ENCODE measurements at places on chromosomes 2 and 18.

DNA sequence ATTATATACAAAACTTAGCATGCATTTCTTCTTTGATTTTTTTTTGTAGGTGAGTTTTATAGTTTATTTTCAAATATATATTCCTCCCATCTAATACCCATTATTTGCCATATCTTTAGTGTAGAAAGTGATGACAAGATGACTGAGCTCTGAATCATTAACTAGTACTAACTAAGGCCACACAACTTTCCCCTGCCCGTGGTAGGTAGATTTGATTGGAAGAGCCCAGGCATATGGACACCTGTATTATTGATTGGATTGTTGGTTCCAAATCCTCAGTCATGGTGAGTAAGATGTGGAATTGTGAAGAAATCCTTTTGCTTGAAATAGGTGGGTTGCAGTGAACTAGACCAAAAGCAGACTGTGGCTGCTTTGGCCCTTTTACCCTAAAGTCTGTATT, 54.8 kb downstream of the ABI2 start:
- ATAC-seq, result no peak

DNA sequence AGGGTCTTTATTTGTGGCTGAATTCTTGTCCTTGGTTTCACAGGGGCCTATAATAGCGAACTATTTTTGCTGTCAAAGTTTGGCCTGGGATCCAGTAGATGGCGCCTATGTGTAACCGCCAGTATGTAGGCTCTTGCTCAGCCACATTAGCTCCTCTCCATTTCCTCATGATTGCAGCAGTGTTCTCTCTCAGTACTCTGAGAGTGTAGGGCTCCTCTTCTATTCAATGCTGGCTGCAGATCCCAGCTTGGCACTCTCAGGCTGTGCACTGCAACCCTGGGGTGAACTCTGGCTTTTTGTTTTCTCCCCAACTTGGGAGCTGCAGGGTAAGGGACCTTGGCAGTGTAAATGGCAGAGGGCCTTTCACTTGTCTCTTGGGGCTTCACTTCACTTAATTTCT, 344.6 kb upstream of the CHAC2 start:
- ATAC-seq, result peak; percentile 91

- ATAC-seq, result no peak
Measured at GRCh38 chr18:76395609-76396008, 99.4 kb downstream of the ZNF516 start.

- ATAC-seq, result no peak
Measured at GRCh38 chr2:100236166-100236565, 86.1 kb downstream of the LONRF2 start.

DNA sequence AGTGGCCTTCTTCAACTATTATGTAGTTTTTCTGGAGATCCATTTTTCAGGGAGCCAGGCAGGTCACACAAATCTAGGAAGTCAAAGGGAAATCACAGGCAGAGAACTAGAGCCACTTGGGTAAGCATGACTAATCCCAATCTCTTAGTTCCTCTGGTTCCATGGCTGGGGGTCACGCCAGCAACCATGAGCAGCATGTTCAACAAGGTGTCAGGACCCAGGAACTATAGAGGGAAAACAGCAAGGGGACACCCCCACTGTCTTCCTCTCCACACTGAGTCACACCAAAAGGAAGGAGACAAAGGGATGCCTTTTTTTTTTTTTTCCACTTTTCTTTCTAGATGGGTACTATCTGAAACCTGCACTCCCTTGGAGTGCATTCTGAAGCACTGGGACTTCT, 250.9 kb downstream of the OTX1 start:
- no peak for ATAC-seq

- ATAC-seq, result no peak
Measured at GRCh38 chr2:235860111-235860510, 308.1 kb downstream of the GBX2 start.

DNA sequence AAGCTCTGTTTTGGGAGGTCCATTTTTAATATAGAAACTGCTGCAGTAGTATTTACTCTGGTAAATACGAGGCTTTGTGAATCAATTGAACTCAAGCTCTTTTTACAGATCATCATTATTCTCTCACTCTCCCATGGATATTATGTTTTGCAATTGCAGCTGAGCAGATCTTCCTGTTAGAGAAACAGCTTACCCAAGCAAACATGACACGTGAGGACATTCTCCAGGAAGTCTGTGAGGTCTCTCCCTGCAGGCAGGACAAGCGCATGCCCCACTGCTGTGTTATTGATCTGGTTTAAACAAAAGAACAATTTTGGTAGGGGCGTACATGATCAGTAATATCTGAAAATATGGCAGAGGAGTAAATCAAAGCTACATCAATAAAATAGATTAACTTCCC, 72.1 kb downstream of the COL6A3 start:
- no peak for ATAC-seq

- ATAC-seq, result peak; percentile 53
Measured at GRCh38 chr2:36468463-36469105, 113.0 kb downstream of the CRIM1 start.

DNA sequence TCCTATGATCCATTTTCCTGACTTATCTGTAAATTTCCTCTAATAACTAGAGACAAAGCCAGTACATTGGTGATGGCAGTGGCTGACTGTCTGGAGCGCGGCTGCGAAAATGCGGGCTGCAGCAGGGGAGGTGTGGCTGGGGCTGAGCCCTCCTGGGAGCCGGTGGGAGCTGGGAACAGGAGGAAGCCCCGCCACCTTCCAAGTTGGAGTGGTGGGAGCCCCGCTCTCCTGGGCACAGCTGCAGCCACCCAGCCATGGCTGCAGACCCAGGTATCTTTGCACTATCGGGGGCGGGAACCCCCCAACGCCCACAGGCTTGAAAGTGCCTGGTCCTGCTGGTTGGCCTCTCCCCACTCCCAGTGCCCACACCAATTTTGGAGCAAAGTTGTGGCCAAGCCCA, 633.0 kb upstream of the TMEFF2 start:
- no peak for ATAC-seq

- ATAC-seq, result peak; percentile 80
Measured at GRCh38 chr2:159939946-159940345, 122.5 kb downstream of the PLA2R1 start.

- no peak for ATAC-seq
Measured at GRCh38 chr2:218421027-218421426, 2.1 kb downstream of the VIL1 start.

GRCh38 chr2:77767388-77768076, 245.4 kb upstream of the LRRTM4 start:
- ATAC-seq, result no peak

DNA sequence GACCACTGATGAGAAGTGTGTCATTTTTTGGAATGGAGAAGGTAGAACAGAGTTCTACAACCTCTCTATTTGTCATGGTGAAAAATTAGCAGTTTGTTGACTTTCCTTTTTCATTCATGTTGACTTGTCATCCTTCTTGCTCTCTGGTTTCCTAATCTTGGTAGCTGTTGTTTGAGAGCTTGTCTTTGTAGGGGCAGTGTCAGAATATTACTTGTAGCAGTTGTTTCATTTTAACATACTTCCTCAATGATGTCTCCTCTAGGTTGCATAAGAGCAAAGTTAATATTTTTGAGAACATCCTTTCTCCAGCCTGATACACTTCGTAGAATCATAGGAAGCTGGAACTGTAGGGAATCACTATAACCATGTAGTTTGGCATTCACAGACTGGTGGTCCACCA, 368.2 kb upstream of the FANCL start:
- ATAC-seq, result no peak

- no peak for ATAC-seq
Measured at GRCh38 chr2:213285404-213285803, 1.1 kb downstream of the SPAG16 start.

DNA sequence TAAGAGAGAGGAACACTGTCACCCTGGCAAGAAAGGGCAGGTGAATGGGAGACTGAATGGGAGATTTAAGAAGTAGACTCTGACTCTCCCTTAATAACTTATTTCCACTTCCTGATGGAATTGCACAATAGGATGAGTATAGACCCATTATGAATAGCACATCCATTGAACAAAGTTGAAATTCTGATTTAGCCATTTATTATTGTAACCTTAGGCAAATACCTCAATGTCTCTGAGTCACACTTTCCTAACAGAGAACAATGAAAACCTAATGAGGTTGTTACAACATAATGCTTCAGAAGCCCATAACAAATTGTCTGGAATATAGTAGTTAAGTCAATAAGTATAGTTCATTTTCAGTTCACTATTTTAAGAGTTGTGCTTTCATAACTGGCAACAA, 78.9 kb downstream of the NRXN1 start:
- ATAC-seq, result no peak

DNA sequence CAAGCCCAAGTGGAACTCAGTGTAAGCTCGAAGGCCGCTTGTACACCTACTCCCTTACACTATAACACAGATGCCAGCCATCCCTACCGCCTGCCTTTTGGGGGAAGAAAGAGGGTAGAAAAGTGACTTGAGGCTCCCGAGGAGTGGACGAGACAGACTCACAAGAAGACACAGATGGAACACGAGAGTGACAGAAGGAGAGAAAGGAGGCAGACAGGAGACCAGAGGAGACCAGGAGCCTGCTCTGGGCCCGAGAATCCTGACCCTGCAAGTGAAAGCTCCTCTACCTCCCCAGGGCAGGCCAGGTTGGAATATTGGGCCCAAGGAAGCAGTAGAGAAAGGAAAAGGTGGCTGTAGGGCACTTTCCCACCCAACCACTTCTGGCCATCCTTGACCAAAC, 23.4 kb upstream of the TNS1 start:
- no peak for ATAC-seq

DNA sequence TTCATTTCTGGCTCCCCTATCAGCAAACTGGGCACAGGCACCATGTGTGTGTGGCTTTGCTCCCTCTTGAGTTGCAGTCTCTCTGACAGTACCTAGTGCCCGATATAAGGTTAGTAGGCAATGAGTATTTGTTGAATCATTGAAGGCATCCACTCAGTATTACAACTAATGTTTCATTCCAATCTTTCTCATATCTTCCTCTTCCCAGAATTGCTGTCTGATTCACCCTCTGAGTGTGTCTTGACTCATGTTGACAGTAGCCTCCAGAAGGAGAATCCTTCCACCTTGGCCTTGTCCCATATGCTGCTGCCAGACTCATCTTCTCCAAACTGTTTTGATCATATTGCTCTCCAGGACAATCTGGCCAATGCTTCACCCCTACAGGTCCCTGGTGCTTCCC, 202.5 kb downstream of the LRRTM1 start:
- ATAC-seq, result peak; percentile 71

- peak; percentile 67 for ATAC-seq
Measured at GRCh38 chr18:48667276-48668254, 128.7 kb downstream of the CTIF start.

DNA sequence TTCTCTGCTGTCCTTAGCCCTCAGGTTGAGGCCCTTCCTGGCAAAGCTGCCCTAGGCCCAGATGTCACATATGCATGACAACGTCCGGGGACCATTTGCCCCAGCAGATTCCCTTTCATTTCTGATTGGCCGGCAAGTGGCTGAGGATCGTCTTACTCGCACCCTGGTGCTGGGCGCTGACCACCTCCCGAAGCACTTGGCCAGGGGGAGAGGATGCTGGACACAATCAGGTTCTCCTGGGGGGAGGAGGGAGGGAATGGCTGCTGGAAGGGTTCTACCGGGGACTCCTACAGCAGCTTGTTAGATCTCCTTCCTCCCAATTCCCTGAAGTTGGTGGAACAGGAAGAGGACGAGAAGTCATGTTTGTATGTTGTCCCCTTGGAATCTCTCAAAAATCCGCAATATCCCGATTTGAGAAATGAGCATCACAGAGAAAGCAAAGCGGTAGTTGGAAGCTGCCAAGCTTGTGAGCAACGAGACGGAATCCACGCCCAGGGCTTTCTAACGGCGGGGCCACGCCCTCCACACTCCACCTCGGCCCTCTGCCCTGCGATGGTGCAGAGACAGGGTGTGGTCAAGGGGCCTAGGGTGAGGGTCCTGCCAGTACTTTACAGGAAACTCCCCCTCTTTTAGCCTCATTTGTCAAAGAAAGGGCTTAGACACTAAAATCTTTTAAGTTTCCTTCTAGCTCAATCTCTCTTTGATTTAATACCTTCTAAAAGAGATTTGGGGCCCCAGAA, 61.8 kb upstream of the YWHAQ start:
- ATAC-seq, result peak; percentile 32

Measured in SK-N-SH treated with all-trans-retinoic acid at 6 μM for 48 hours (cell line).